Muscle of back (tissue), 13 donors: ENCODE measurements at places on chromosomes 6 and 20. TPM values are rescaled to one million over a fixed set of nuclear protein-coding genes. Genes with fewer than 3 reads are reported as not detected.

DNA sequence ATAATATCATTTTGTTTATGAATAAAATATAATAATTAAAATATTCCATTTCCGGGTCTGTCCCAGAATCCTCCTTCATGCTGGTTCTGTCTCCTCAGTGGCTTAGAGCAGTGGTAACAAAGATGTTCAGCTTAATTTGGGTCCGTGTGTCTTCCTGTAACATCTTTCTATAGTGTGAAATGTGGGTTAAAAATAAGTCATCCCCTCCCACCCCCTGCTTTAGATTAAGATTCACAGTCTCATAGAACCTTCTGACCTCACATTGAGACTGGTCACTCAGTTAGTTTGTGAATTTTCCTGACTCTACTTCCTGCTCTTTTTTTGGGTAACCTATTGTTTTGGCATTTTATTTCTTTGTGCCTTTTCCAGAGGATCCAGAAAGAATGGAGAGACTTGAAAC is 55.2 kb downstream of the SLX4IP start:
- no peak for DNase-seq

DNA sequence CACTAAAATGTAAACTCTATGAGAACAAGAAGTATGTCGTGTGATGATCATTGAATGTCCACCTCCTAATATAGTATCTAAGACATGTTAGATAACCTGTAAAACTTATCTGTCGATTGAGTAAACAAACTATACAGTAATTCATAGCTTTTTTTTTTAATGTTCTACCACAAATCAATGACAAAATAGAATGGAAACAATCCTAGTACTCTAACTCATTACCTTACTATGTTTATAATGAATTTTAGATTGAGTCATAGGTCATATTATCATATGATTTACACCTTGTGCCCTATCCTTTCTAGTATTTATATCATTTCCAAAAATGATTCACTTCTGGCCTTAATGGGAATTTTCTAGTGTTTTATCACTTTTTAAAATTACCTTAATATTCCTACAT is 6.1 kb downstream of the VTA1 start:
- DNase-seq: no peak

The PPP1R3D gene
- polyA plus RNA-seq: 5.0 TPM

The TCP11 gene
- polyA plus RNA-seq: 0.53 TPM

- DNase-seq: peak; percentile 50
Observed at GRCh38 chr6:75024828-75025227, 181.0 kb downstream of the COL12A1 start.
